ENCODE measurements at places on chromosomes 5 and 9. TPM values are rescaled to one million over a fixed set of nuclear protein-coding genes. Genes with fewer than 3 reads are reported as not detected.

GRCh38 chr9:107794259-107794658, 304.7 kb upstream of the KLF4 start:
- DNase-seq = no peak

DNA sequence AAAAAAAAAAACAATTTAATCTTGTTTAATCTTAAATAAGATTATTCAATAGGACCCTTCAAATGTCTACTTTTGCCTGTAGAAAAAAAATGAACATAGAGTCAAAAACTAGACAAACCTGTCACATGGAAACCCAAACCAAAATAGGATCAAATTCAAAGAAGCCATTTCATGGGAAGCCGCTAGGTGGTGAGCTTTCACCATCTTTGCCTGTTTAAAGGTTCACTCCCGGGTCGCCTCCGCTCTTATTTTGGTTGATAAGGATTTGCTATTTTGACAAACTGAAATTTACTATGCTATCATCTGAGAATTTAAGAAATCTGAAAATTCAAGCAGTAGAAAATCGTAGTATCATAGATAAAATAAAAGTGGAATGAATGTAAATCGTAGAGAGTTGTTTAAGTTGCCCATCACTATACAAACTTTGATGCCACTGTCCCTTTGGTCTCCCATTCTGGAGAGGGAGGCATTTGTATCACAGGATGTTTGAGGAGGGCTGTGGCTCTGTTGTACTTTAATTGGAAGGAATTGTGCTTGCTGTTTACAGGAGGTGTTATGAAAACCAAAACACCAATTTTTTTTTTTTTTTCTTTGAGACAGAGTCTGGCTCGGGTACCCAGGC, 43.5 kb upstream of the DNAH5 start:
- no peak for DNase-seq

TLX3 gene
- not detected for total RNA-seq

DNA sequence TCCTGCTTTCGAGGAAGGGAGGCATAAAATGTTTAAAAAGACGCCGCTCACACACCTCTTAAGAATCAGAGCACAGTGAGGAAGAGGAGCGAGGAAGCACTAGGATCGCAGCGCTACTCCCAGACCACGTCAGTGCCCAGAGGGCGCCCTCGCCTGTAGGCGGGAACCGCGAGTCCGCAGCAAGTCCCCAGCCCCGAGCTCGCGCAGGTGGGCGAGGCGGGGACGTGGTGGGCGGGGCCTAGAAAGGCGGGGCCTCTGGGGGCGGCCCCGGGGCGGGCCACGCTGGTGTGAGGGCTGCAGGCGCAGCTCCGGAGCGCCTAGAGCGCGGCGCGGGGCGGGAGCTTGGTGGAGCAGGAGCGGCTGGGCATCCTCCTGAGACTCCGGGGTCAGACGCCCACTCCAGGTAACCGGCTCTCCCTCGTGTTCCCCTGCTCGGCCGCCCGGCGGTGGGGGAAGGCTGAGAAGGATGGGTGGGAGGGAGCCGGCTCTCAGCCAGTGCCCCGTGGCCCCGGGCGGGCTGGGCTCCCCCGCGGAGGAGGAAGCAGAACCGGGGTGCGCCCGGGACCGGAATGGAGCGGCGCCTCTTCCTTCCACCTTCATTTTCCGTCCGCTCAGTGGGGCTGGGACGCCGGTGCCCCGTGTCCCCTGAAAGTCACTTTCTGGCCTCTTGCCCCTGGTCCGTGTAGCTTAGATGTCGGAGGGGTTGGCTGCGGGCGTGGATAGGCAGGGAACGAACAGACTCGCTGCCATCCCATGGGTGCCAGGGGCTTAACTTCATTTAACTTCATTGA, at the start of gene GCNT1:
Gene GCNT1 (plus strand): TSS at position 280 of the 791 bp plus-strand sequence. CDS start 43,200 bp downstream, outside the sequence.
- peak; percentile 90 for DNase-seq

DNA sequence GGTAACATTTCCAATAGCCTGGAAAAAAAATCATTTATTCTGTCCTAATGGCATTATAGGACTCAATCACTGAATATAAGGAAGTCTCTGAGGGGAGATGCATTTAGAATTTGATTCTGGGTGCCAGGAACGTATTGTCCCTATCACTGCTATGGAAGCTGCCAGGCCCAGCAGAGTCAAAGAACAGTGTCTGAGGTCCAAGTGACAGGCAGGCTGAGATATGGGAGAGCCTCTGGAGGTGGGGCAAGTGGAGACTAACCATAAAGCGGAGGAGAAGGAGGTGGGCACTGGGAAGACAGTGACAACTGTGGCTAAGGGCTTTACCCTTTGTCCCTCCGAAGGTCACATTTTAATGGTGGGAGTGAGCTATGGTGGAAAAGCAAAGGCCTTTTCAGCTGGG, 505.5 kb downstream of the CTNND2 start:
- DNase-seq = no peak

DNA sequence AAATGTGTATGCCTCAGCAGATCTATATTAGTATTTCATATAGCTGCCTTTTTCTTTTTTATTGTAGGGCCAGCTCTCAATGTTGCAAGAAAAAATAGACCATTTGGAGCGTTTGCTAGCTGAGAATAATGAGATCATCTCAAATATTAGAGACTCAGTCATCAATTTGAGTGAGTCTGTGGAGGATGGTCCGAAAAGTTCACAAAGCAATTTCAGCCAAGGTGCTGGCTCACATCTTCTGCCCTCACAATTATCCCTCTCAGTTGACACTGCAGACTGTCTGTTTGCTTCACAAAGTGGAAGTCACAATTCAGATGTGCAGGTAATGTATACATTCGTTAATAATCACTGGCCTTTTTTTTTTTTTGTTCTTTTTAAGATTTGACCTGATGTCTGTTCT, 23.7 kb downstream of the MAN2A1 start:
- no peak for DNase-seq

GRCh38 chr5:64685866-64686265, 4.4 kb upstream of the SHISAL2B start:
- no peak for DNase-seq

KLHL3 gene
- total RNA-seq = 6.5 TPM

DNA sequence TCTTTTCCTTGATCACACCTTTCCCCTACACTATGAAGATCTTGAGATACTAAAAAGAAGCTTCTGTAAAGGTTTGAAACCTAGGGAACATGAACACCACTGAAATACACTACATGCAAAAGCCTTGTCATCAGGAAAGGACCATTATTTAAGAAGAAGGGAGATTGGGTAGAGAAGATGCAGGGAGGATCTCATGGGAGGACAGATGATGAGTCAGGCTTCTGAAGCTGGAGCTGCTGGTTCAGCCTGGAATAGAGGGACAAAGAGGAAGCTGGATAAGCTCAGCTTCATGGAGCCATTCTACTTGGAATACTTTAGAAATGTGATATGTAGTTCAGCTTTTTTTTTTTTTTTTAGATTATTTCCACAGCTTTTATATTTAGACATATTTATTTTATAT, 169.8 kb downstream of the MAN2A1 start:
- DNase-seq = no peak

- DNase-seq = no peak
These were observed 734.6 kb upstream of the PTPRD start for GRCh38 chr9:11347437-11347836.

DNA sequence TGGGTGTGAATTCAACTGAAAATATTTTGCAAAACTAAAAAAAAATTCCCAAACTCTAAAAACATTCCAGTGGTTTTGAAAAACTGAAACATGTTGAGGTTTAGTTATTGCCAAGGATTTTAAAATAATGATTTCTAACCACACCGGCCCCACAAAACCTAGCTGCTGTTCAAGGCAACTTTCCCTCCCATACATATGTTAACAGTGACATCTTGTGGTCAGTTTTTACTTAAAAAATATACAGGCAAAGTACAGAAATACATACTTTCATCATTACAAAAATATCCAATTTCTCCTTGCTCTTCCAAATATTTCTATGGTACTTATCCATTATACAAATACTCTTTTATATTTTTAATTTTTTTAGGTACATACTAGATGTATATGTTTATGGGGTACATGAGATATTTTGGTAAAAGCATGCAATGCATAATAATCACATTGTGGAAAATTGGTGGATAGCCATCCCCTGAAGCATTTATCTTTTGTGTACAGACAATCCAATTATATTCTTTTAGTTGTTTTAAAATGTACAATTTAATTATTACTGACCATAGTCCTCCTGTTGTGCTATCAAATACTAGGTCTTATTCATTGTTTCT, 34.4 kb upstream of the MRPS30 start:
- no peak for DNase-seq

DNA sequence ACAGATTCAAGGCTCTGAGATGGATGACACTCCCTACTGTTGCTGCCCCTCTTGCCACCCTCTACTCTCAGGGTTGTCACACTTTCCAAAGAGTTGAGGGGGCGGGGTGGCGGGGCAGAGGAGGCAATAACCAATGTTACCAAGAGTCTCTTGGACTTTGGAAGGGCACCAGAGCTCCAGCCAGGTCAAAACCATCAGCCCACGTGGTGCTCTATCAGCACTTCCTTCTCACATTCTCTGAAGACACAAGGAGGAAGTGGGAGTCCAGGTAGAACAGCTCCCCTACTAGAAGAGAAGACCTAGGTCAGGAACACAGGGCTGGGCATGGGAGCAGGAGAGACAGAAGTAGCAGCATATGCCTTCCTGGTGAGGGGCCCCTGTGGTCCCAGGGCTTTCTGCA, 33.0 kb upstream of the PIK3R1 start:
- DNase-seq = peak; percentile 53

DNA sequence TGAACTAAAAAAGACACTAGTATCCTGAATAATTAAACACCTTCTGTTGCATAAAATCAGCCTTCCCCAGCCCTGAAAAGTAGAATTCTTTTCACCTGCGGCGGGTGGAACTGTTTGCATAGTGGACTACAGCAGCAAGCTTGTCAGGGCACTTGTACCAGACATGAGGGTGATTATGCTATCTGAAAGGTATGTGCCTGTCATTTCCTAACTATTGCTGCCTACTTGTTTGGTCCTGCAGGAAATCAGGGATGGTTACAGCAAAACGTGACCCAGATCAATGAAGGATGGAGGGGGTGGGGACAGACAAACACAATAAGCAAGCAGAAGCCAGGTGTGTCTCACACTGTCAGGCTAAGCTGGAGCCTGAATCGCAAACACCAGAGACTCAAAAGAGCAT, 385.6 kb downstream of the MLLT3 start:
- DNase-seq = no peak

DNA sequence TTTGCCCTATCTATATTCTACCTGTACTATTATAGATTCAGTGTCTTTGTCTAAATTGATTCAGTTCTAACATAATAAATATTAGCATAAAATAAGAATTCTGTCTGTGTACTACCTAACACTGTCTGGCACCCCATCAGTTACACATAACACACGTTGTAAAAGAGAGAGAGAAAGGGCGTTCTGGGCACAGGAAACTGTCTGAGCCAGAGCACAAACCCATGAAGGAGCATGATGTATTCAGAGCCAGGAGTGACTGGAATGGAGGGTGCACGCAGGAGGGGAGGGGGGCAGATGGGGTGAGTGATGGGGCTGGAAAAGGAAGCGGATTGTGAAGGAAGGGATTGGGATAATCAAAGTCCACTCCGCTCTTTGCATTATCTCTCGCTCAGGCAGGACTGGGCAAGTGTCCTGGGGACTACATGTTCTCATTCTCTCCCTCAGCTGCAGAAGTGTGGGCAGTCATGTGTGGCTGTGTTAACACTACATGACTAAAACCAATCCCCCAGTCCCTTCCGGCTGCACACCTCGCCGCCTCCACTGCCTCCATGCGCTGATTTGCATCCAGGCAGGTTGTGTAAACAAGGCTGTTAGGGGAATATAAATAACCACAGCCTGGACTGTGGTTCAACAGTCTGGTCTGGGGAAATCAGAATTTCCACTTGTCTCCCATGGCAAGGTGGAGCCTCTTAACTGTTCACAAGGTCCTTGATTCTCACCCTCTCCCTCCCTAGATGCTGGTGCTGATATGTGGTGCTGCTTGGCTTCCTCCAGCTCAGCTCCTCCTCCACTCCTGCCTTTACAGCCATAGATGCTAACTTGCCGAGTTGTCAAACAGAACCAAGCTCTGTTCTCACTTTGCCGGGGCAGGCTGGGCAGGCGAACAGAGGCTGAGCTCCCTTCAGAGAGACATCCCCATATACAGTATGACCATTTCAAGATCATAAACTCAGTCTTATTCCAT, 367.5 kb upstream of the BRINP1 start:
- no peak for DNase-seq

MSANTD3 gene
- total RNA-seq = 5.5 TPM

GRCh38 chr9:127555840-127556820, 55.9 kb upstream of the STXBP1 start:
- DNase-seq = peak; percentile 68

DNA sequence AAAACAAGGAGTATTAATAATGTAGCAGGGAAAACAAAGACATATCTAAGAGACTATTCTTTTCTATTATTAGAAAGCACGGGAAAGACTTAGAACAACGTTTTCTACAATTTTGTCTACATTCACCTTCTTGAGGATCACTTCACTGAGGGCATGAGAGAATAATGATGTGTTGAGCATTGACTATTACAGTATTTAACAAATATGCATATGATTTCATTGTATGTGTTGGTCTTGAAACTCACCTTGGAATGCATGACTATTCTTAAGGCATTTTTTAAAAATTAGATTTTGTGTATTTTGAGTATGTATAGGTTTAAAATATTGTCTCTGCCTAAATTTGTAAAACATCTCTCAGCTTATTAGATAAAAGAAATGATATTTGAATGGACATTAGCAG, 1.2 kb downstream of the FSD1L start:
- no peak for DNase-seq

EGR1 gene
- 5.3 TPM for total RNA-seq

DNA sequence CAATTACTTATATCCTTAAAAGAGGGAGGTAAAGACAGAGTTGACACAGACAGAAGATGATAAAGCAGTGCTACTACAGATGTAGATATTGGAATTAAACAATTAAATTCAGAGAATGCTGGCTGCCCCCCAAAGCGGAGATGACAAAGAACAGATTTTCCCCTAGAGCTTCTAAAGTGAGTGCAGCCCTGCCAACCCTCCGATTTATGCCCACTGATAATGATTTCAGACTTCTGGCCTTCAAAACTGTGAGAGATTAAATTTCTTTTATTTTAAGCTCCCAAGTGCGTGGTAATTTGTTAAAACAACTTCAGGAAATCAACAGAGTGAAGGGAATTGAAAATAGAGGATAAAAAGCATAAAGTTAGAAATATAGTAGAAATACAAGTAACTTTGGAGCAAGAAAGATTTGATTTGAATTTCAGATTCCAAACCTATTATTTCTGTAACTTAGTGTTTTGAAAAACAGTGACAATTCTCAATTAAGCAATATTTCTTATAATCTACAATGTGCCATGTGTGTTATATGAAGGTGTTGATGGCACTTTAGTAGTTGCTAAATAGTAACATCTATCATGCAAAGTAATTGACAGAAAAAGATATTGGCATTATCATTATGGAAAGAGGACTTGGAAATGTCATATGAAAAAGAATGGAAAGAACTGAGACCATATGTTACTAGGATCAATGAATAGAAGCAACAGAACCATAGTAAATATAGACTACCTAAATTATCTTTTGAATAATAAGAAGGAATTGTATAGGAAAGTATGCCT, 946.4 kb upstream of the PTPRD start:
- DNase-seq = no peak
